ENCODE measurements at places on chromosomes 2 and 18.

- no peak for DNase-seq
Observed at GRCh38 chr2:215361876-215362561, 50.2 kb downstream of the ATIC start.

DNA sequence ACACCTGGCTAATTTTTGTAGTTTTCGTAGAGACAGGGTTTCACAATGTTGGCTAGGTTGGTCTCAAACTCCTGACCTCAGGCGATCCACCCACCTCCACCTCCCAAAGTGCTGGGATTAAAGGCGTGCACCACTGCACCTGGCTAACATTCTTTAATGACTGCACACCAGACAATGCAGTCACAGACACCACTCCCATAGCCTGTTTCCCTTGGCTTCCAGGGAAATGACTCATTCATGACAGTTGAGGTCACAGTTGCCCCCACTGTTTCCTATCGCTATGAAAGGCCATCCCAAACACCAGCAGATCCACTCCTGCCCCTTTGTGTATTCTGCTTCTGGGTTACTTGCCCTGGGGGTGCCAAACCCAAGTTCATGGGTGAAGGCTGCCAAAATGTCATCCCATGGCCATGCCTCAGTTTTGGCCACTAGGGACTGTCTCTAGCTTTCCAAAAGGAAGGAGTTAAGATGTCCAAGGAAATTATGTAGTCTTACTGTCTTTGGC is 8.7 kb downstream of the CHMP1B start:
- no peak for DNase-seq

DNA sequence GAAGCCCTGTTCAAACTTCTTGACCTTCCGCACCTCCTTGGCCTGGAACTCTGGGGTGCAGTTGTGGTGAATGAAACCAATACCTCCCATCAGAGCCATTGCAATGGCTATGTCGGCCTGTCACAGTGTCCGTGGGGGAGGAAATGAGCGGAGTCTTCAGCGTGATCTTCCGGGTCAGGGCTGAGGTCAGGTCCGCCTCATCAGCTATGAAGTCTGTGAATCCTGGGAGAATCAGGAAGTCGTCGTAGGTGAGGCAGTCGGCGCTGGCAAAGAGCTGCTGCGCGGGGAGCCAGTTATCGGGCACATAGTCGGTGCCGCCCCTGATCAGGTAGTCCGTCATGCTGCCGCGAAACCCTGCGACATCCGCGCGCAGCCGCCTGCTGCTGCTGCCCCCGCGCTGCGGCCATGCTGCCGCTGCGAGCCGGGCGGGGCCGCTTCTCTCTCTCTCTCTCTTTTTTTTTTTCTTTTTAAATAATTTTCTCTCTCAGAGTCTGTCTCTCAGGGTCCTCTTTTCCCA is 154.1 kb upstream of the ZSWIM2 start:
- no peak for DNase-seq

DNA sequence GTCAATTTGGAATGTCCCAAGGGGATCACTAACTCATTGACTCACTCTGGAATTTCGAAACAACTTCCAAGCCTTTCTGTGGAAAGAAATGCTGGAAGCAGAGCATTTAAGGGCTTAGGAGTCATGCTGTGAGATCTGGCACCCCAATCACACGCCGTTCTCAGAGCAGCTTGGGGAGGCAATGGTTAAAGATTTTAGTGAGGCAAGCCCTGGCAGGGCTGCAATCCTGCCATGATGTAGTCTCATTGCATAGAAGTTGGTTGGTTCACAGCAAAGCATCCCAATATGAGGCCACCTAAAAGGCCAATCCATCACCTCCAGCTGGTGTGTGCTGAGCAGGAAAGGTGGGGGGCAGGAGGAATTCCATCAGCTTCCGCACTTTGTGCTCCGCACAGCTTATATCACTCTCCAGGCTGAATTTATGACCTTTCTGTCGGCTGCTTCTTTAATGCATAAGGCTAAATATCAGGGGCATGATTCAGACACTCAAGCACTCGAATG is 1043.9 kb upstream of the POU3F3 start:
- no peak for DNase-seq

GRCh38 chr2:157444641-157445040 is 752 bp upstream of the CYTIP start:
- DNase-seq = no peak

GRCh38 chr2:54404270-54404669 is 51.9 kb upstream of the SPTBN1 start:
- no peak for DNase-seq

DNA sequence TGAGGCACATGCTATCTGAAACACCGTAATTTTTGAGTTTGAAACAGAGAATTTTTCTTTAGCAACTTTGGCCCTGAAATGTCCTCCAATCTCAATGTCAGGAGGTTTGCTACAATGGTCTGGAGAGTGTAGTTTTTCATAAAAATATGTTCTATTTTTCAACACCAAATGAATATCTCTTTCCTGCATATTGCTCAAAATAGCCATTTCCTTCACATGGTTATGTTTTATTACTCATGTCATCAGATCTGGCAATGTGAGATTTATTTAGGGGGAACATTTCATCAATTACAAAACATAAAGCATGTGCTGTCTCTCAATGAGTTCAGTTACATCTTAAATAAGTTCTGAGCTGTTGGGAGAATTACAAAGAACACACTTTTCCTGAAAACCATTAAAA is 871.9 kb upstream of the FSHR start:
- no peak for DNase-seq

All from effector CD8-positive, alpha-beta T cell (primary cell).